Globus pallidus (tissue), 1 donor: ENCODE measurements at places on chromosomes 12 and 14.

DNA sequence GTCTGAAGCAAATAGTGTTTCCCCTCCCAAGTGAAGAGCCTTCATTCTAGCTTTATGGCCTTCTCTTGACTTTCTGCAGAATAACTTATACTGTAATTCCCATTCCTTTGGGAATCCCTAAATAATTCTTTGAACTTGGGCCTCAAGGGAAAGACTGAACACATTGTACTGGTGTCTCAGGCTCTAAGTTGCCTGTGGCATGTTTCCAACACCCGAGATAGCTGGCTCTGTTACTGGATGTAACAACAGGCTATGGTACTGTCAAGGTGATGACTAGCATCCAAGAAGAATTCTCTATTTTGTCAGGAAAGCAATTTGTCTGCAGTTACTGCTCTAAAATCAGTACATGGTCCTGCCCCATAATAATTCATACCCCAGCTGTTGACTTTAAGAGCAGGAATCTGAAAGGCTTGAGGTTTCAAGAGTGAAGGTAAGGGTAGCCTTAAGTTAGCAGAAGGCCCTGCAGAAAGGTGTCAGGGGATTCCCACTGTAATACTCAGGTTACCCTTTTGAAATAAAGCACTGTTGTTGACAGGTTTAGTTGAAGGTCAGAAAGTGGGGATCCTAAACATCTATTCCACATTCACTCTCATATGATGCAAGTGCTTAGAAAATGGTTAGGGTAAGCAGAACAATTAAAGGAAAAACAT, 5.2 kb downstream of the GPX2 start:
- peak; percentile 24 for DNase-seq

- no peak for DNase-seq
Observed at GRCh38 chr12:24861766-24862540, 86.9 kb downstream of the BCAT1 start.

- DNase-seq = no peak
Observed at GRCh38 chr12:91813701-91814100, 331.9 kb downstream of the BTG1 start.

DNA sequence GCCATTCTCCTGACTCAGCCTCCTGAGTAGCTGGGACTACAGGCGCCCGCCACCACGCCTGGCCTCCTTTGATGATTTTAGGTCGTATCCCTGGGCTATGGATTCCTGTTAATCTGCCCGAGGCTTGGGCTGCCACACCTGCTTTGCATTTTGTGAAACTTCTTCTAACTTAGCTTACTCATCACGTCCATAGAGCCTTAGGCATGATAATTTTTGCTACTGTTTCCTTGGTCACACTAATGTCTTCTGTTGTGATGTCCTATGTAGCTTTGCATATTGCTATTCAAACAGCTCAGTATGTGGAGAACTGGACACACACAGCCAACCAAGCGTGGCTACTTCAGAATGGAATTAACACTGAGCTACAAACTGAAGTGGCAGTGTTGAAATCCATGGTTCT, 47.5 kb upstream of the DDX11 start:
- no peak for DNase-seq

- no peak for DNase-seq
Observed at GRCh38 chr14:88430976-88431375, 45.5 kb downstream of the SPATA7 start.

DNA sequence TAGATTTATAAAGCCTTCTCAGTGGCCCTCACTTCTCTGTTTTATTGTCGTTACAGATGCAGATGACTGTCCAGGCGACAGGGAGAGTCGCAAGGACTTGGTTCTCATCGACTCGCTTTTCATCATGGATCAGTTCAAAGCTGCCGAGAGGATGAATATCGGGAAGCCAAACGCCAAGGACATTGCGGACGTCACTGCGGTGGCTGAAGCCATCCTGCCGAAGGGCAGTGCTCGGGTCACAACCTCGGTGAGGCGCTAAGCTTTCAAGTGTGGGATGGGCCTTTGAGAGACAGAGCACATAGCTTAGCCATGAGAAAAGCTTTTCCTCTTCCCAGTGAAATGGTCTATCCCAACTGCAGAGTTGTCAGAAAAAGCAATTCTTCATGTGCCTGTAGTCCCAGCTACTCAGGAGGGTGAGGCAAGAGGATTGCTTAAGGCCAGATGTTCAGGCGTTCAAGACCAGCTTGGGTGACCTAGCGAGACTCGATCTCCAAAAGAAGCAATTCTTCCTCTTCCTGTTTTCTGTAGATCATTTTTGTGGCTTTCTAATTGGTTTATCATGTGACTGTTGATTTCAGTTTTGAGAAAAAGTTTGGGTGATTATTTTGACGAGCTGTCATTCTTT, 56.4 kb downstream of the EP400 start:
- DNase-seq = no peak

DNA sequence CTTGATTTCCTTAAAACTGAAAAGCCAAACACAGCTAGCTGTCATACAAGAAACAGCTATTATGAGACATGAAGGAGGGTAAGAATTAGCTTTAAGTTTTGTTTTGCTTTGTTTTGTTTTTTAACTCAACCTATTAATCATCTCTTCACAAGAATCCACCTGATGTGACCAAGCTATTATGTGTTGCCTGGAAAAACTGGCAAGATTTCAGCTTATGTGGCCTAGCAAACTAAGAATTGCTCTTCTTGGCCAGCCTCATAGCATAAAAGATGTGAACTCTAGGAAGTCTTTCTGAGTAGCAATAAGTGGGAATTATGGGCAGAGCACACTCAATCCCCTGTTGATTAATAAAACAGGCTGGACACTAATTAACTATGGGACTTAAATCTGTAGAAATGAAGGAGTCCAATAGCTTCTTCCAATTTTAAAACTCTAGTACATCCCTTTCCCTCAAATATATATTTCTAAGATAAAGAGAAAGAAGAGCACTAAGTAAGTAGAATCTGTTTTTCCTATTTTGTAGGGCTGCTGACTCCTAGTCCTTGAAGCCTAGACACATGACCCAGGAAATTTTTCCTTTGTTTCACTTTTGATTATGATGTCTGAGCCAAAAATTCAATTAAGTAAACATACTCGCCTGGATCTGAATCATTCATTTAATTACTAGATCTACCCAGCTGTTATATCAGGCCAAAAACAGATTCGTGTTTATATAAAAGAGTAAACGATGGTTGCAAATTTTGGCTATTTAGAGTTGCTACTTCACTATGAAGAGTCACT, 75.7 kb downstream of the GTF2A1 start:
- no peak for DNase-seq

DNA sequence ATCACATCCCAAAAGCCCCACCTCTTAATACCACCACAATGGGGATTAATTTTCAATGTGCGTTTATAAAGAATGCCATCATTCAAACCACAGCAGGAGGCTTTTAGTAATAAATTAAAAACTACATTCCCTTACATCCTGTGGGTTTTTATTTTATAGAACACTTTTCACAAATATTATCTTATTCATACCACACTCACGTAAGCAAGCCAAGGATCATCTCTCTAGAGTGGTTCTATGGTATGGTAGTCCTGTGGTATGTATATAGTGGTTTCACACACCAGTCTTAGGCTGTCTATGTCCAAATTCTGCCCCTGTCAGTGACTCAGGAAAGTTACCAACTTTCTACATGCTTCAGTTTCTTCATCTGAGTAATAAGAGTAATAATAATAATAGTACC, 100.2 kb downstream of the GALC start:
- no peak for DNase-seq

DNA sequence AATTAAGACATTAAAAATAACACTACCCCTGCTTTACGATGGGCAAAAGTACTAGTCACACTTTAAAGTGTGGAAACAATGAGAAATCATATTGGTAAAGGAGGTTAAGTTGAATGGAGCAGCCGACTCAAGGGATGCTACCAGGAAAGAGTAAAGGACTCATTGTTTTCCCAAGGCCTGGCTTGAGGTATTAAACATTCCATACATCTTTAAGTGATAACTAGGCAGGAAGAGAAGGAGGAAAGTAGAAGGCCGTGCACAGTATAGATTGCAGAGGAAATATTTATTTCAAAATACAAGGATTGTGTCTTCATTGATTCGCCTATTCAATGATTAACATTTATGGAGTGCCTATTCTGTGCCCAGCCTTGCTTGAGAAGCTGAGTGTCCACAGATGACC, 20.6 kb upstream of the YARS2 start:
- DNase-seq = no peak

DNA sequence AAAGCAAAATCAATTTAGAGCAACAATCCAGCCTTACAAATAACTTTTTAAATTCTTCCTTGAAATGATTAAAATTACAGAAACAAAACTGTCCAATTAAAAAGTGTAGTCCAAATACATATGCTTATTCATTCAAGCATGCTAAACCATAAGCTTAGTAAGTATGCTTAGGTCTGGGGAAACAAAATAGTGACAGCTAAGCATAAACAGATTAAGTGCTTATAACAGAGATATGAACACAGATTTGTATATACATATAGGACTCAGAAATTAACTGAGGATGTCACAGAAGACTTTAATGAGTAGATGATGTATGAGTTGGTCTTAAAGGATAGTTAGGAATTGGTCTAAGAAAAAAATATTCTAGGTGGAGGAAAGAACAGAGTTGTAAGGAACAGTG, 41.8 kb downstream of the SCAF11 start:
- DNase-seq = no peak

GRCh38 chr14:49984424-49984823, 91.5 kb downstream of the ARF6 start:
- DNase-seq = no peak

- no peak for DNase-seq
Observed at GRCh38 chr12:94930216-94930654, 73.3 kb downstream of the NDUFA12 start.

- DNase-seq = no peak
Observed at GRCh38 chr12:132300789-132301722, 28.3 kb downstream of the GALNT9 start.

DNA sequence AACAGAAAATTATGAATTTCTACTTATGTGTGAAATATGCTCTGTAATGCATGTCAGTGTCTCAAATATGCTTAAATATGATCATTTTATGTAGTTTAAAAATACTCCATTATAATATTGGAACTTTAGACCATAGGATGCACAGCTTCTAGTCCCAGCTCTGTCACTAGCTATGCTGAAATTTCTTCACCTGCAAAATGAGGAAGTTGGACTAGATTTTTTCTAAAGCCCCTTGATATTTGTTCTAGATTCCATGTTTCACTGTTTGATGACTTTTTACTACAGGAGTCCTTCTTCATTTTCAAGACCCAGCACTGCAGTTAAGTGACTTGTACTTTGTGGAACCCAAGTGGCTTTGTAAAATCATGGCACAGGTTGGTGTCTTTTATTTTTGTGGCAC, 90.1 kb downstream of the LRRK2 start:
- DNase-seq = no peak

- DNase-seq = peak; percentile 76
Observed at GRCh38 chr12:85016413-85016812, 19.7 kb downstream of the TSPAN19 start.

- DNase-seq = peak; percentile 80
Observed at GRCh38 chr12:50039151-50039835, 14.0 kb upstream of the RACGAP1 start.

DNA sequence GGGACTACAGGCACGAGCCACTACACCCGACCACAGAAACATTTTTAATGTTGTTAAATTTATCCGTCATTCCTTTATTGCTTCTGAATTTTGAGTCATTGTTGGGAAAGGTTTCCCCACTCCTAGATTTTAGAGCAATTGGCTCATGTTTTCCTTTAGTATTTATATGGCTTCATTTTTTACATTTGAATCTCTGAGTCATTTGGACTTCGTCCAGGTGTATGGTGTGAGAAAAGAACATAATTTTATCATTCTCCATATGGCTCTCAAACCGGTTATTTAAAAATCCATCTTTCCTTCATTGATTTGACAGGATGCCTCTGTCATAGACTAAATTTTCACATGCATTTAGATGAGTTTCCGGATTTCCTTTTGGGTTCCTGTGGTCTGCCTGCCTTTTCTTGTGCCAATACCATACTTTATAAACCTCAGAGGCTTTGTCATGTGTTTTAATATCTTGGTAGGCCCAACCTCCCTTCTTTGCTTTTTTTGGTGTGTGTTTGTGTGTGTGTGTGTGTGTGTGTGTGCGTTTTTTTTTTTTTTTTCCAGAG, 30.9 kb downstream of the LRTM2 start:
- no peak for DNase-seq

- no peak for DNase-seq
Observed at GRCh38 chr14:96349286-96350075, 13.7 kb downstream of the ATG2B start.

GRCh38 chr12:48990552-48990951, 8.6 kb downstream of the DDN start:
- no peak for DNase-seq

DNA sequence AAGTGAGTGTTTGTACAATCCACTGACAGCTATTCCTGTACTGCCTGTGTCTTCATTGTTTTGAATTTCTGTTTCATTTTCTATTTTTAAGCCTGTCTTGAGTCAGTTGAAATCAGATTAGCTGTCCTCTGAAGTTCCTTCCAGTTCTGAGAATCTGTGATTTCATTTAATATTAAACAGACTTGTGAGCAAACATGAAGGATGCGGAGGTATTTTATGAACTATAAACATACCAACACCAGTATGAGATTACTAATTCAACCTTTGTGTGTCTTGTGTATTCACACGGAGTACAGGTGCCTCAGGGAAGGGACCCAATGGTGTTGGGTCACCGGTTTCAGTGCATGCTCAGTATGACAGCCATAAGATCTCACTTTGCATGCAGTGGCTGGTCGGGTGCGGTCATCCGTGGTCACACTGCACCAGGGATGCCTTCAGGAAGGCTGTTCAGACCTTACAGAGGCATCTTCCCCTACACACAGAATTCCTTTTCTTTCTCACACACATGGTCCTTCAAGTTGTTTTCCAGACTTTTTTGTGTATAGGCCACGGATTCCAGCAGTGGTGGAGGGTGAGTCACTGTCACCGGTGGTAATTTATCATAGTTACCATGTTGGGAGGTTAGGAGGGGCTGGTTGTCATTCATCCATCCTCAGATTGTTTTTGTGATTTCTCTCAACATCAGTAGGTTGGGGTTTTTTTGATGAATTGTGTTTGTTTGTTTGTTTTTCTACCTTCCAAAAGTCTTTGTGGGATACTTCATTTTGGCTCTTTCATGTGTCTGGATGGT, 103.0 kb upstream of the SFSWAP start:
- no peak for DNase-seq
